ENCODE measurements at places on chromosomes 1 and 21.

DNA sequence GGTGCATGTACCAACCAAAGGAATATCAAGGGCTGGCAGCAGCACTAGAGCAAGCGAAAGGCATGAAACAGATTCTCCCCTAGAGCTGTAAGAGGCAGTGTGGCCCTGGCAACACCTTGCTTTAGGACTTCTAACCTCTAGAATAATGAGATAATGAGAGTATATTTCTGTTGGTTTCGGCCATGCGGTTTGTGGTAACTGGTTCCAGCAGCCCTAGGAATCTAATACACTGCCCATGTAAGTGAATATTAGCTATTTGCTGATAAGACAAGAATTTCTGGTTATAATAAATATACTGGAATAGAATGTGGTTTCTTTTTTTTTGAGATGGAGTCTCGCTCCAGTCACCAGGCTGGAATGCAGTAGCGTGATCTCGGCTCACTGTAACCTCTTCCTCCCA is 199.4 kb downstream of the GABPA start:
- no peak for DNase-seq

DNA sequence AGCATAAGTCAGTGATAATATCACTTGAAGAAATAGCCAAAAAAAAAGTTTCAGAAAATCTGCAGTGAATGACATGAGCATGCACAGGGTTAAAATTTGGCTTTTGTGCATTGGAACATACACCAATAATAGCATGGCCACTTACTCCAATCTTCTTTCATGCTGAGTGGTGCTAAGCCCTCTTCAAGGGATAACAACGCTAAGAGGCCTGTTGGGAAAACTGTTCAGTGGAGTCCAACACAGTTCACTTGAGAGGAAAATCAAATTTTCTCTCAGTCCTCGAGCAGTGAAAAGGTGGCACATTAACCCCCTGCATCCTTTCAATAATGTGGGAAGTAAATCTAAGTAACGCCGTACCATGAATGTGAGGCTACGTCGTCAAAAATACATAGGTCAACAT is 264.7 kb downstream of the SPATA17 start:
- DNase-seq: no peak

DNA sequence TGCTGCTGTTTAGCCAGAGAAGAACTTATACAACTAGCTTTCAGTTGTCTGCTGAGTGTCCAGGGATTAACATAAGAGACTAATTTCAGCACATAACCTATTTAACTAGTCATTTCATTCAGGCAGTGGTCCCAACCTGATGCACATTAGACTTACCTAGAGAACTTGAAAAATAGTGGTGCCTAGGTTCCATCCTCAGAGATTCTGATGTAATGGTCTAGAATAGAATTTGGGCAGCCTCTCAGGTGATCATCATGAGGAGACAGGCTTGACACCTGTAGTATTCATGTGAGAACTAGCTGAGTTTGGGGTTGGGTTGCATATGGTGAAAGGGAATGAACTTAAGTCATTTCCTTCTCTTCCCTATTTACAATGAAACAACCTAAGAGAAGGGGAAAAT is 24.8 kb downstream of the CNST start:
- no peak for DNase-seq

DNA sequence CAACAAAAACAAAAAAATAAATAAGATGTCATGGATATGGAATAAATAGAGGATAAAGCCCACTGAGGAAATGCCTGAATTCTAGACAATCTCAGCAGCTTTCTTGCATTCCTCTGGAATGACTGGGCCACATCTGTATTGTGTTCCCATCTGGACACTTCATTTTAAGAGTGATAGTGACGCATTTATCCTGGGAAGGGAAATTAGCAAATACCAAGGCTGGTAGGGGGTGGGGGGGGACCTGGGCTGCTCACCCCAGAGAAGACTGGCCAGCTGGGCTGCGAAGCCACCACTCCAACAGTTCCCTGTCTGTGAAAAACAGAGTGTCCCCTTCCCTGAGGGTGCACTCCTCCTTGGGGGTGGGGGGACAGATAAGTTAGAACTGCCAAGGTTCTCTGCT is 106.3 kb downstream of the HIVEP3 start:
- DNase-seq: no peak

DNA sequence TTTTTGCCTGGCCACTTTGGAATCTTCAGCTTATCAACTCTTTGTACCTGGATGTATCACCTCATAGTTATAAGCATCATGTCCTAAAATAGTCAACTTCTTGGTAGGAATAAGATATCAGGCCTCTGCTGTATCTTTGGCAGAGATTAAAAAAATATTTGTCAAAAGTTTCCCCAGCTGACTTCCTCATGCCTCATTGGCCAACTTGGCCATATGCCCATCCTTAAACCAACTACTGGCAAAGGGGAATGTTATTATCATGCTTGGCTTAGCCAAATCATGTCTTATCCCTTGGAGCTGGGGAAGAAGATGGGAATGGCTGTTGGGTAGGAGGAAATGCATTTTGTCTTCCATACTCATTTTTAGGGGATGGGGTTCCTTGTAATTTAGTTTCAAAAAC is 23.4 kb downstream of the NFASC start:
- no peak for DNase-seq

GRCh38 chr21:38646213-38646837 is 148.0 kb upstream of the ERG start:
- no peak for DNase-seq

- DNase-seq: no peak
Observed at GRCh38 chr1:114901814-114902213, 47.2 kb downstream of the SYCP1 start.

DNA sequence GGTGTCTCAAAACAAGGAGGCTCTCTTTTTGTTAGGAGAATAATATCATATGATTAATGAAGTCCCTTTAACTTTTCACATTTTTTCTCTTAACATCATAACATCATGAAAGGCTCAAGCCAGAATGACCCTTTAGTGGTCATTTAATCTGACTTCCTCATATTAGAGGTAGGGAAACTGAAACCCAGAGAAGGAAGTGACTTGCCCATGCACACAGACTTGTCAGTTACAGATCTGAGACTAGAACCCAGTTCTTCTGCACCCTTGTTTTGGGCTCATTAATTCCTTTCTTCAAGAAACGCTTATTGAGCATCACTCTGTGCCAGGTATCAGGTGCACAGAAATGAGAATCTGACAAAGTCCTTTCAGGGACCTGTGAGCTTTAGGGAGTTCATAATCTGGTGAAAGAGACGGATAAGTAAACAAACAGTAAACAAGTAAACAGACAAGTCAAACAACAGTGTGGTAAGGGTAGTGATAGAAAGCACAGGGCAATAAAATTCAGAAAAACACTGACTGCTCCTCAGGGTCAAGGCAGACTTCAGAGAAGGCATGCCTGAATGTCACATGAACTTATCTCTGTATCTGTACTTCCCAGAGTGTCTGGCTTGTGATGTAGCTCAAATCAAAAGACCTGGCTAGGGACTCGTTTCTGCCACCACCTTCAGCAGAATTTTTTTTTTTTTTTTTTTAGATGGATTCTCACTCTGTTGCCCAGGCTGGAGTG is 38.3 kb upstream of the OSBPL9 start:
- DNase-seq: no peak

DNA sequence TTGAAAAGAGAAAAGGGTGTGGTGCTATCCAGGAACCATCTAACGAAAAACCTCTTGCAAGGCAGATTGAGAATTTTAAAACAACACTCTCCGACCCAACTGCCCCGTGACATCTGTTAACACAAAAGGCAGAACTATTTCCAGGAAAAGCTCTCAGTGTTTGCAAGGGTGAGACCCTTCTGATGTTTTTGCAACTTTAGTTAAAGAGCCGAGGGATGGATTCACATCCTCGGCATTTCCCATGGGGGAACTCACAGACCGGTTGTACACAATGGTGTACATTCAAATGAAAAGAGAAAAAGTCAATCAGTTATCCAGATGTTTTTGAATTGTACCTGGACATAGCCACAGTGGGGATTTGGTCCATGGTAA is 120.0 kb downstream of the NGF start:
- no peak for DNase-seq

DNA sequence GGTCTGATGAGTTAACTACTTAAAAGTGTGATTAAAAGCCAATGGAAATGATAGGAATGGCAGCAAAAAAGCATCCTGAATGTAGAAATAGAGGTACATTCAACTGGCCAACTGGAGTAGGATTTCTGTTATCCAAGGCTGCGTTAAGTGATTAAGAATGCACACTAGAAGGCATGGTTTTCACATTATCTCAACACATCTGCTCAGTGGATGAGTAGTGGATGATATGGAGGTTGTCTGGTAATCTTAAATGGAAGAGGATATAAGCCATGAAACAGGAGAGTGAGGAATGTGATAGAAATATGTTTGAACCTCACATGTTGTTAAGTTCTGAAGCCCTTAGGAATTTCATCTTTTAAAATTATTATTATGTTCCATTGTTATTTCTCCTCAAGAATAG is 839.9 kb downstream of the USP25 start:
- no peak for DNase-seq

DNA sequence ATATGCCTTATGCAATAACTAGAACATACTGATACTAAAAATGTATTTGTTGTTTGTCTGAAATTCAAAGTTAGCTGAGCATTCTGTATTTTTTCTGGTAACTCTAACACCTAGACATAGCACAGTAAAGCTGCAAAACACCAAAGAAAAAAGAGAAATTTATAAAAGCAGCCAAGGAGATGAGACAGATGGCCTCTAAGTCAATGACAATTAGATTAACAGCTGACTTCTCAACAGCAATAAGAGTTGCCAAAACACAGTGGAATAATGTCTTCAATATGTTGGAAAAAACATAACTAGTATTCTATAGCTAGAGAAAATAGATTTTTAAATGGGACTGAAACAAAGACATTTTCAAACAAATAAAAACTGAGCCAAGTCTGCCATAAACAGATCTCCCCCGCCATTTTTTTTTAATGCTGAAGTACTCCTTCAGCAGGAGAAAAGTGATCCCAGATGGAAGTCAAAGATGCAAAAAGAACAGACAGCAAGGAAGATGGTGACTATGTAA is 81.3 kb downstream of the SYF2 start:
- DNase-seq: no peak

GRCh38 chr1:60111716-60112115 is 38.1 kb upstream of the C1orf87 start:
- DNase-seq: no peak

All from activated CD4-positive, alpha-beta T cell treated with anti-CD3 and anti-CD28 coated beads, Interleukin-2, amount 50 U/mL, for 24 hours (primary cell).